RPMI8226 (cell line): ENCODE measurements at places on chromosomes 7 and 10.

DNA sequence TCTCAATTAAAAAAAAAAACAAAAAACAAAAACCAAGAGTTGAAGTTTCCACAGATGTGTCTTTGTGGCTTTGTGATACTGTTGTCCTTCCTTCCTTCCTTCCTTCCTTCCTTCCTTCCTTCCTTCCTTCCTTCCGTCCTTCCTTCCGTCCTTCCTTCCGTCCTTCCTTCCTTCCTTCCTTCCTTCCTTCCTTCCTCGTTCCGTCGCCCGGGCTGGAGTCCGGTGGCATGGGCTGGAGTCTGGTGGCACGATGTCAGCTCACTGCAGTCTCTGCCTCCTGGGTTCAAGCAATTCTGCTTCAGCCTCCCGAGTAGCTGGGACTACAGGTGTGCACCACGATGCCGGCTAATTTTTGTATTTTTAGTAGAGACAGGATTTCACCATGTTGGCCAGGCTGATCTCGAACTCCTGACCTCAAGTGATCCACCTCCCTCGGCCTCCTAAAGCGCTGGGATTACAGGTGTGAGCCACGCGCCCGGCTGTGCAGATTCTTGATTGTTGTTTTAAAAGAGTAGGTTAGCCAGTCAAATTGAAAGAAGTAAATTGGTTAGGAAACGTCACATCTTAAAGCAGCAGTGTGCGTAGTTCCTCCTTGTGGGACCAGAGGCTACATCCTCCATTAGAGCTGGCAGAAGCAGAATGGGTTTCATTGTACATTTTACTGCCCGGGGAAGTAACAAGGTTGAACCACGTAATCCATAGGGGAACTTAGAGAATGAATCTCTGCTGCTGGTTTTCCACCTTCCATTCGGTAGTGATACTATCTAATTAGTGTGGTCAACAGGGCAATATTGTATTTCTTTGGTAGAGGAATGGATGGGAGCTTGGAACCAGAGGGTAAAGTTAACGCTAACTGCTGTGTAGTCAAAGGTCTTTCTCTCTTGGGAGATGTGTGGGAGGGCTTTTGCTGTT is 20.6 kb downstream of the DNAJB6 start:
- DNase-seq, result no peak

DNA sequence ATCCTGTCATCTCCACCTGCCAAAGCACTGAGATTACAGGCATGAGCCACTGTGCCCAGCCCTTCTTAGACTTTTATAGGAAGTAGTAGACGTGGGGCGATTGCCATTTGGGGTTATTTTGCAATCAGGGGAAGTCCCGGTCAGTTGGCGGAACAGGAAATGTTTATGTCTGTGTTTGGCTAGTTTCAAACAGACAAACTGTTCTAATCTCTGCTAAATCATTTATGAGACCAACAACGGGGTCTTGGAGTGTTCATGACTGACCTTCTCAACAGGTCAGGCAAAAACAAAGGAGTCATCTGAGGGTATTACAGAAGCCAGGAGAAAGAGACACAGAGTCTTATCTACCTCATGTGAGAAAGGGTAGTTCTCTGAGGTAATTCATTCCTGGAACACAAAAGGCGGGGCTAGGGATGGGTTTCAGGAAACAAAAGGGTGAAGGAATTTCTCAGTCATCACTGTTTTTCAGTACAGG is 6.6 kb upstream of the TPK1 start:
- no peak for DNase-seq

GRCh38 chr10:78148961-78149612 is 115.4 kb downstream of the RPS24 start:
- DNase-seq, result no peak

GRCh38 chr7:3408814-3409595 is 108.0 kb downstream of the SDK1 start:
- no peak for DNase-seq

- DNase-seq, result no peak
Measured at GRCh38 chr7:123738356-123738755, 10.4 kb downstream of the WASL start.

GRCh38 chr7:44077061-44077460 is 5.3 kb downstream of the POLM start:
- DNase-seq, result no peak

DNA sequence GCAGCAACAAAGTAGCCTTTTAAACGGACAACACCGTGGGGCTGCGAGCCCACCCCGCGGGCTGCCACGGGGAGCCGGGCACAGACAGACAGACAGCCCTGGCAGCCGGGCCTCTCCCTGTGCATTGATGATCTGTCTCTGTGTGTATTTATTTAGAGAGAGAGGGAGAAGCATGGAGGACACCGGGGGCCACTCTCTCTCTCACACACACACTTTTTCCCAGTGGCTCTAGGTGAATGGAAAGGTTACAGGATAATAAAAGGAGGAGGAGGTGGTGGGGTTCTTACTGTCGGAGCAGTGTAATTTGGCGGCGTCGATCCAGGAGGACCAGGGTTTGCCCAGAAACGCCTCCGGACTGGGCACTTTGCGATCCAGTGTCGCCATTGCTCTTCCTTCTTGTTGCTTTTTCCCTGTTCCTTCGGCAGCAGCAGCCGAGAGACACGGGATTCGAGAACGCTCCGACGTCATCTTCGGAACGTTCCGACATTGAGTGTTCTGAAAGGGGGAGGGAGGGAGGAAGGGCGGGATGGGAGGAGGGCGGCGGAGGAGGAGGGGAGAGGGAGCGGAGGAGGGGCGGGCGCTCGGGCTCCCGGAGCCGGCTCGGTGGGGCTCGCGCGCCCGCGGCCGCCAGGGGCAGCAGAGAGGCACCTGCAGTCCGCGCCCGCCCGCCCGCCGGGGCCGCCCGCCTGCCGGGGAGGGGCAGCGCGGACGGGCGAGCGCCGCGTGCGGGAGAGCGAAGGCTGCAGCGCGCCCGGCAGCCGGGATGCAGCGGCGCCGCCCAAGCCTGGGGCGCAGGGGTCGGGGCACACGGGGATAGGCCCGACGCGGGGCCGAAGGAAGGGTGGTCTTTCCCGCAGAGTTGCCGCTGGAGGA is at the start of gene ATXN7L1:
ATXN7L1 (minus strand) TSS at position 509 of the 873 bp plus-strand sequence; CDS start at position 468, 41 bp downstream.
- peak; percentile 91 for DNase-seq

DNA sequence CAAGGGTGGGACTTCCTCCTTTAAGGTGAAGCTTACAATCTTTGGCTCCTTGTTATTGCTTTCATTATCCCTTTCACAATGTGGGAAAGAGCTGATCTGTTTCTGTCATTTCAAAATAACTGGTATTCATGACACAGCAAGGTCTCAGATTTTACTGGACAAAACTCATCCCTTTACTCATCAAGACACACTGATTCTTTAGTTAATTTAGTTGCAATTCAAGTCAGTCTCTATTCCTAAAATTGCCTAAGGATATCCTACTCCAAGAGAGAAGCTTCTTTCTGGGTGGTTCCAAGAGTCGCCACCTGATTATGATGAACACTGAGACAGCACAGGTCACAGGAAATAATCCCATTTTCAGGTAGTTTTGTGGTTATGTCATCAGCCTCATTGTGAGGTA is 5.8 kb upstream of the PNLIPRP3 start:
- DNase-seq, result no peak

- DNase-seq, result no peak
Measured at GRCh38 chr10:14584661-14585060, 190.0 kb downstream of the FAM107B start.

- DNase-seq, result no peak
Measured at GRCh38 chr7:1768832-1769231, 98.8 kb downstream of the ELFN1 start.

- no peak for DNase-seq
Measured at GRCh38 chr7:55261386-55261770, 103.8 kb upstream of the LANCL2 start.

DNA sequence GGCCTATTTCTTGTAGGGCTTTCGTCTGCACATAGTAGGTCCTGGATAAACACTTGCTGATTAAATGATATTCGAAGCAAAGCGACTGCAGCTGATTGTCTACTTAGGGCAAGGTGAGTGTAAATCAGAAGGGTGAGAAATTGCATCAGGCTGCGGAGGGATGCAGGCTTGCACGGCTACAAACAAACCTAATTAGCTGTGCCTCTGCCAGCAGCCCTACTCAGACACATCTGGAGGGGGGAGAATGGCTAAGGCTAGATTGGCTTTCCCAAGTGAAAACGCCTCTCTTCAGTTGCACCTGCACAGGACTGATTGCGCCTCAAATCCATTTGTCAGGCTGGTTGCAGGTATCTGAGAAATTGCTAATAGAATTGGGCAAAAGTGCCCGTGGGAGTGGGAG is 247.5 kb downstream of the DPP6 start:
- no peak for DNase-seq

DNA sequence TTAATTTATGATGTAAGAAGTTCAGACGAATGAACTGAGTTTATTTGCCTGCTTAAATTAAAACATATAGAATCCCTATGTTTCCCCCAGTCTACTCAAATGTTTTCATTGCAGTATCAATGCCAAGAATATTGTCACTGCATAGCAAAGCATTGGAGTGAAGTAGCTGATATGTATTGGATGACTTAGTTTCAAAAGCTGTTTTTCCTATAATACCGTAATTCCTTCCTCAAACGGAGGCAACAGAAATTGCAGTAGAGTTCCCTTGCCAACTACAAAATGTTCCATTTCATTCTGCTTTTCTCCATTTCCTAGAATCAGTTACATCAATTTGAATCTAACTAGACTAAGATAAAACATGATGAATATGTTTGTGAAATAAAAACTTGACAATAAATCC is 174.1 kb downstream of the CNTNAP2 start:
- no peak for DNase-seq

DNA sequence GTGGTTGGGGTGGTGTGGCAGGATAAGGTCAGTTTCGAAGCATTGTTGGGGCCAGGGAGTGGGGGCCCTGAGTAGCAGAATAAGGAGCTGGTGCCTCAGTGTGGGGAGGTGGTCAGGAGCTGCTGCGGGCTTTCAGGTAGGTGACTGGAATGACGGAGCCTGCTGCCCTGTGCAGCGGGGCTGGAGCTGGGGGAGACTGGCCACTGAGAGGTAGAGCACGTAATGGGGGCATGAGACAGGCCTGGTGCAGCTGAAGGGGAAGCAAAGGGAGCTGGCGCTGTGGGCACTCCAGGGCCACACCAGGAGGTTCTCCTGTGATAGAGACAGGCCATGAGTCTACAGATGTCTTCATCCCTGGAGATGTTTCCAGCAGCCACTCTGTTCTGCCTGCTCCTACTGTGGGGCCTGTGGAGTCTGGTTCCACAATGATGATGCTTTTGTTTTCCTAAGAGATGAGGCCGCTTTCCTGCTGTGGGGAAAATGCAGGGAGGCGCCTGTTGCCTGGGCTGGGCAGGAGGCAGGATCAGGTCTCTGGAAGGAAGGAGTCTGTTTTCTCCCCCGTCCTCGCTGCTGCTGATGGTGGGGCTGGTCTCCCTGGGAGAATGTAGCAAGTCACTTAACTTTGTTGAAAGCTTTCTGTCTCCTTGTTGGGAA is 31.1 kb downstream of the NUB1 start:
- no peak for DNase-seq

GRCh38 chr7:108290459-108291151 is 160.4 kb upstream of the LAMB4 start:
- DNase-seq, result no peak

- no peak for DNase-seq
Measured at GRCh38 chr7:128233471-128233870, 7.6 kb upstream of the LEP start.

- no peak for DNase-seq
Measured at GRCh38 chr10:2556883-2557282, 510.5 kb upstream of the PFKP start.

DNA sequence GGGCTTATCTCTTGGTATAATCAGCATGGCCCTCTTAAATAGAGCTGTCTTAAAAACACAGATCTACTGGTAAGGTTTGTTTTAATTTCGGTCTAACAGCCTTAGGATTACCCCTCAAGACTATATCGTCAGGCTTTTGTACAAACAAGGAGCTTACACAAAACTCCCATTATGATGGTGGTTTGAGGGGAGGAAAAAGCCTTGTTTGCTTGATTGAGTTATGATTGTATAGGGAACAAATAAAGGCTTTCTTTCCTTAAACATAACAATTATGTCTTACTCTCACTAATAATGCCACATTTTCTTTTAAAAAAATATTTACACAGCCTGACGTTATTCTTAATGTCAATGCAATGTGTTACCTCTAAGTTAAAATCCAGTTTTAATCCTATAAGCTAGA is 188.8 kb upstream of the TCF7L2 start:
- no peak for DNase-seq

- peak; percentile 16 for DNase-seq
Measured at GRCh38 chr10:119025776-119026175, 3.7 kb upstream of the NANOS1 start.

GRCh38 chr10:95266674-95267095 is 24.1 kb downstream of the PDLIM1 start:
- peak; percentile 50 for DNase-seq

DNA sequence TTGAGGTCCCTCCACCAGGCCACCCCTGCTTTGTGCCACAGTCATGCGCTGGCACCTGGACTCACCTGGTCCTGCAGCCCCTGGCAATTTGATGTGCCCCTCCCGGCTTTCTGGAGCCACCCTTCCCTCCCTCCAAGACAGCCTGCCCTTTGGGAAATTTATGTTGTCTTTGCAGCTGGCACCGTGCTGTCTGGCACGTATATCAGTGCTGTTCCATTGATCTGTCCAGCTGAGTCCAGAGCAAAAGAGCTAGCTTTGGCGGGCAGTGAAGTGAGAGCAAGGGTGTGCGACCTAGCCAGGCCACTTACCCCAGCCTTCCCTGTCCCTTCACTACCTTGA is 5.7 kb downstream of the RARRES2 start:
- no peak for DNase-seq

DNA sequence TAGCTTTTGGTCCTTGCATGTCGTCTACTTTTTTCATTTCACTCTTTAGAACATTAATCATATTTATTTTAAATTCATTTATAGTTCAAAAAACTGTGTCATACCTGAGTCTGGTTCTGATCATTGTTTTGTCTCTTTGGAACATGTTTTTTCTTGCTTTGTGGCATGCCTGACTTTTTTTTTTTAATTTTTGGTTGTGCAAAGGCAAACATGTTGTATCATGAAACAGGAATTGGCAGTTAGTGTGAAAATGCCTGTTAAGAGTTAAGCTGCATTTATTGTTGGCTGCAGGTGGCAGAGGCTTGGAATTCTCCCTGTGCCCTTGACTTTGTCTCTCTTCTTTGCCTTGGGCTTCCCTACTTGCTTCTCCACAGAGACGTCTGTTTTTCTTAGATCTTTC is 525.0 kb upstream of the ADARB2 start:
- DNase-seq, result no peak
